Gastroesophageal sphincter (tissue), 4 donors: ENCODE measurements at places on chromosomes 3 and 15.

DNA sequence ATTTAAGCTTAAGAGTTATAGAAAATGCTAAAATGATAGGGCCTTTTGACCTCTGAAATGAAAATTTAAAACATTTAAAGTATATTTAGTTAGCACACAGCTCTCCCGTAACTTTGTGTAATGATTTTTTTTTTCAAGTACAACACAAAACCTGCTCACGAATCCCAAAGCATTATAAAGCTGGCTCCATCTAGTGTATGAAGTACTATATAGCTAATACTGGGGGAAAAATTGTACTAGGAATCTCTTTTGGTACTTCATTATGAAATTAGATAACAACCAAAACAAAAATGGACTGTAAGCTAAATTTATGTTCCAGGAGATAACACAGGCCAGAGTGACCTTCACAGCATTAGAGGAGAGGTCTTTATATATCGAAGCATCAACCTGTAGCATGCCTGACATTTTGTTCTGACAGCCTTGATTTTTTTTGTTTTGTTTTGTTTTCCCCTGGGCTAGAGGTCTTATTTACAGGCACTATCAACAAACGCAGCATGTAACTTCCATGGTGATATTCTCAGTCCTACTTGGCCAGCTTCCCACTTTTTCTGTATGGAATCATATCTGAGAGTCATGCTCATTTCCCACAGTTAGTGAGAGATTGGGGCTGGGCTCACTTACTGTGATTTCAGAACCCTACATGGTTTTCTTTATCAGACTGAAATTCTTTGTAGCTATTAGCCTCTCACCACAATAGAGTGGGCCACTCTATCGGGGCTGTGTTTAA is 116.3 kb downstream of the MITF start:
- ATAC-seq: no peak

GRCh38 chr15:78265137-78265460 is 737 bp downstream of the DNAJA4 start:
- ATAC-seq: no peak

DNA sequence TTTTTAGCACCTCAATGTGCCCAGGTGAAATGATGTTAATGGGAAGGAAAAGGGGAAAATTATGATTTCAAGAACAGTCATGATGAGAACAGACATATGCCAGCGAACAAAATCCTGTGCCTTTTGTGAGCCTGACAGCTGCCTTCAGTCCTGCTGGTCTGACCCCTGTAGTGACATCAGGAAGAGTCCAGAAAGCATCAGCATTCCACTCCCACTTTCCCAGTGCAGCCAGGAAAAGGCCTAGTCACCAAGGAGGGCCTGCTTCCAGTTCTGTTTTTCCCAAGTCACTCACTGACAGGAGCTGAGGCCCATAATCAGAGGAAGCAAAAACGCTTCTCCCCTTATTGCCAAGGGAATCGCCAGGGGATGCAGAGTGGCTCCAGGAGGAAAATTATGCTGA is 218.4 kb downstream of the ABHD5 start:
- no peak for ATAC-seq

DNA sequence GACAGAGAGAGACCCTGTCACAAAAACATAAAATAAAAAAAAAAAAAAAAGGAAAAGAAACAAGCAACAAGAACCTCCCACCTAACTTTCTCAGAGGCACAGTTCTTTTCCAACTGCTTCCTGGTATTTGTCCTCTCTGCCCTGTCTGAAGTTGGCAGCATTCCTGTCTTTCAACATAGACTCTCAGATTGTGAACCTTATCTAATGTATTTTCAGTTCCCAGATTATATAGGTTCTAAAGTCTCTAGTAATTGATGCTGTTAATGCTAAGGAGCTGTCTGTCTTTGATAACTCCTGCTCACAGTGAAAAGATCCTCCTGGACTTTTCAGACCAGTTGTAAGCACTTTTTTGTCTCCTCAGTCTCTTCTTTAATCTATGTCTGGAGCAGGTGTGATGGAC is 199.5 kb upstream of the P2RY1 start:
- no peak for ATAC-seq

DNA sequence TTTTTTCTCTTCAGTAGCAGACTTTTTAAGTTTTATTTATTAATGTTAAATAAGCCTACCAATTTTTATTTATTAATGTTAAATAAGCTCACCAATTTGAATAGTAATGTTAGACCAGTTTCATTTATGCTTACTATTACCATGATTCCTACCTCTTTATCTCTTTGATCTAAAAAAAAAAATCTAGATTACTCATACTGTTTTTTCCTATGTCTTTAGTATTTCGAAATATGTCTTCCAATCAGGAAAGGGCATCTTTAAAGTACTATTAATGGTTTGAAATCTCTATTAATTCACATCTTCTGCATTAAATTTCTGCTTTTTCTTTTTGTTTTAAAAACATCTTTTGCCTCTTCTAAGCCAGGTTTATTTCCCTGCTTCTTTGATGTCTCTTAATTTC is 27.5 kb upstream of the MAPKBP1 start:
- no peak for ATAC-seq

- ATAC-seq: no peak
Observed at GRCh38 chr15:32898414-32898813, 180.6 kb downstream of the GREM1 start.

DNA sequence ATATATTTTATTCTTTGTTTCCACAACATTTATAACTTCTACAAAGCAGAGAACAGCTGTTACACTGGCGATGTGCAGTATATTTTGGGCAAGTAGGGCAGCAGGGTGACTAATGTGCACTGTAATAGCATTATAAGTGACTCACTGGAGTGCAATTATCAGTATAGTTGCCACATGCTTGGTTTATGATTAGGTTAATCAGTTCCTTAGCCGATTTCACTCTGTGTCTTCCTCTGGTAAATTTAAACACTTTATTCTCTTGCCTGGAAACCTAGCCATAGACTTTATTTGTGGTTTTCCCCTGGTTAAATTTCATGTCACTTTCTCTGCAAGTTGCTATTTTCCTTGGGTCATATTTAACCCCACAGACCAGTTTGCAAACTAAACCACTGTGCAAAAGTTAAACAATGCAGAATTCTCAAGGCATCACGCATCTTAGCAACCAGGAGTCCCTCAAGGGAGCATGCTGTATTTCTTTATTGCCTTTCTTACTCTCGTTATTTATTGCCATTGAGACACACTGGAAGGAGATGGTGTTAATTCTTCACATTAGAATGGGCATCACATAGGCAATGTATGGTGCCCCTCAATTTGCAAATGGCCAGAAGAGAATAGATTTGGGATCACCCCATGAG is 690.2 kb upstream of the DPPA4 start:
- ATAC-seq: no peak

DNA sequence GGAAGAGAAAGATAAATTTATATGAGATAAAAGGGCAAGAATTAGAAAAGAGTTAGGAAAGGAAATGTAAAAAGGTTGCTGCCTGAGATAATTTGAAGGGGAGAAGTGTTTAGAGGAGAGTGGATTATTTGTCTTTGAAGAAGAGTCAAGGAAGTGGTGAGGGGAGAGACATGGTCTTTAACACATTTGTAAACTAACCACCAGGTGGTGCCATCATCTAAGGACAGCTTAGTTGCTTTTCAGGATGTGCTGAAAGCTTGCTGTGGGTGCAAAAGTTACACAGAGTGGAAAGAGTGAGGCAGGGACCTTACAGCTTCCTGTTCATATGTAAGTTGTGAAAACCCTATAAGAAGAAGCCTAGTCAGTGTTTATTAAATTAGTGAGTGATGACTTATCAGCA is 114.1 kb upstream of the DNAJC19 start:
- no peak for ATAC-seq
